ENCODE measurements at places on chromosomes 2 and 18.

GRCh38 chr2:26567534-26567933 is 73.6 kb downstream of the CIB4 start:
- DNase-seq = no peak

- no peak for DNase-seq
Observed at GRCh38 chr2:132276571-132276981, 114.8 kb upstream of the ANKRD30BL start.

- DNase-seq = no peak
Observed at GRCh38 chr2:9238591-9239326, 32.1 kb downstream of the ASAP2 start.

- no peak for DNase-seq
Observed at GRCh38 chr2:110804915-110805314, 72.5 kb downstream of the ACOXL start.

DNA sequence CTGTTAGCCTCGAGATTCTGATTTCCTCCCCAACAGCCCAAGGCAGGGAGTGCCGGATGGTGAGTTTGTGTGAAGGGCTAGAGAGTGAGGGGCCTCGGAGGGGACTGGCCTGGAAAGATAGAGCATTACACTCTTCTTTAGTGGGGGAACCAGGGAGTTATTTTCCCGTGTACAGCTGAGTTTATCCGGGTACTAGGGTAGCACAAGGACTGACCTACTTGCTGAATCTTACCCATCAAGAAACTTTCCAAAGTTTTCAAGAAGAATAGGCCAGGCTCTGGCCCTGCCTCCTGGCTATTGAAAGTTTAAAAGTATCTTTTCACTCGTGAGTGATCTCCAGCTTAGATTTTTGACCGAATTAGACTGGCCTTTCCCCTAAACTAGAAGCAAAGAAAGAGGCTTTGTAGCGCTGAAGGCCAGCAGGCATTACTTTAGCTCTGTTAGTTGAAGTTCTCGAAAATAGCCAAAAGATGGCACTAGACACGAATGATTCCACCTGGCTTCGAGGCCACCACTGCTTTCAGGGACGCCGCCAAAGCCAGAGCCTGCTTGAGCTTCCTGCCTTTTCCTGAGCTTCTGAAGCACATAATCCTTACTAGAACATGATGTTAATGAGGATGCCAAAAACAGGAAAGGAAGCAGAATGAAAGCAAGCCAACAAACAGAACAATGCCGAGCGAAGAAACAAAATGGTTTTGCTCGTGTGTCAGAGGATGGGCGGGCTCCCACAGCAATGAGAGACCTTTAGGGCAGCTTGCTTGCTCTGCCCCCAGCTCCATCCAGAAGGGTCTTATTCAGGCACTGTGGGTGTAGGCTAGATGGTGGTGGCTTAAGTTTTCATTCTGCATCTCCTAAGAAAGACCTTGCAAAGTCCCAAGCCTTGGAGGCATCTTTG is 55.8 kb downstream of the TSN start:
- DNase-seq = peak; percentile 53

GRCh38 chr2:157393348-157393747 is 50.5 kb downstream of the CYTIP start:
- no peak for DNase-seq

DNA sequence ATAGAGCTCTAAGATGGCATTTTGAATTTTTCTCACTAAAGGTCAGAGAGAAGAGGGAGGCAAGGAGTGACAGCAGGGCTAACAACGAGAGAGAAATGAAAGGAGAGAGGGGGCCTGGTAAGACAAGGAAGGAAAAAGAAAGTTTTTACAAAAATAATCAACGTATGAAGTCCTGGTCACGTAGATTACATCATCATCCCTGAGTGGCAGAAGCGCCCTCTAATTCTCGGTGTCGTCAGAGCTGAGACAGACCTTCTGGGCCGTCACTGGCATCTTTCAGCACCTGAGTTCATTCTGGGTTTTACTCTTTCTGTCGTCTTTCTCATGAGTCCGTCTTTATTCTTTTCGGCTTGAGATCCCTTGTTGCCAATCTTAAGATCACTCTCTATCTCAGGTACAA is 329.8 kb downstream of the ALK start:
- no peak for DNase-seq

DNA sequence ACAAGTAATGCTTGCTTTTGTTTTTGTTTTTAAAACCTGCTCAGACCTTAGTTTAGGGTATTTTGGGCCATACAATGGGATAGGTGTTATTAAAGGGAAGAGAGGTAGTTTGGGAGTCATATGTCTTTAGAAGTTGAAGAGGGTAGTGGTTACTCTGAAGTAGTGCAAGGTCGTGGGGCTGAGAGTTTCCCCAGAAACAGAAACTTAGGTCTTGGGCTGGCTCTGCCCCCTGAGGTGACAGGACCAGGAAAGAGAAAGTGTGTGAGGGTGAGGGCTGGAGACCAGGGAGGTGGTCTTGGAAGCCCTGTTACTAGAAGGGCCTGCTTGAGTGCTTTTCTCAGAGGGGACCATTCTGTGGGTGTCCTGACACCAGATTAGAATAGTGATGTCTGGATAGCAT is 500.5 kb upstream of the SPHKAP start:
- DNase-seq = no peak

DNA sequence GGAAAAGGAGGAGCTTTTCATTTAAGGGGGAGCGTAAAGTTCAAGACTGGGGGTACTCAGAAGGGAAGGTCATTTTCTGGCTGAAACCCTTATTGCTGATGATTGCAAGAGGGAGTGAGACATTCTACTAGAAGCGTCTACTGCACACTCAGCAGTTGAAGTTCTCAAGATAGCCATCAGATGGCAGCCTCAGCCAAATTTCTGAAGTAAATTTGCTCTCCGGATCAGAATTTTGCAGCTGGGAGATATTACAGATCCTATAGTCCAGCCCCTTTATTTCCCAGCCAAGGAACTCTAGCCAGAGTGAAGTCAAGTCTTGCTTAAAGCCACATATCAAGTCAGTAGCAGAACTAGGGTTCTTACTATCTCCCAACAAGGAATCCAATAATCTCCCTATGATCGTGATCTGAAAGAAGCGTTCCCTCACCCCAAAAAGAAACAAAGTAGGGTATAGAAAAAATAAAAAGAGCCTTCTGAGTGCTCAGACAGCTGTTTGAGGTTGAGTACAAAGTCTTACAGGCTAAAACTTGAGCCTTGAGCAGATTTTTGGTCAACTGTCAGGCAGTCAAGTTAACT is 24.0 kb downstream of the RAX start:
- peak; percentile 21 for DNase-seq

DNA sequence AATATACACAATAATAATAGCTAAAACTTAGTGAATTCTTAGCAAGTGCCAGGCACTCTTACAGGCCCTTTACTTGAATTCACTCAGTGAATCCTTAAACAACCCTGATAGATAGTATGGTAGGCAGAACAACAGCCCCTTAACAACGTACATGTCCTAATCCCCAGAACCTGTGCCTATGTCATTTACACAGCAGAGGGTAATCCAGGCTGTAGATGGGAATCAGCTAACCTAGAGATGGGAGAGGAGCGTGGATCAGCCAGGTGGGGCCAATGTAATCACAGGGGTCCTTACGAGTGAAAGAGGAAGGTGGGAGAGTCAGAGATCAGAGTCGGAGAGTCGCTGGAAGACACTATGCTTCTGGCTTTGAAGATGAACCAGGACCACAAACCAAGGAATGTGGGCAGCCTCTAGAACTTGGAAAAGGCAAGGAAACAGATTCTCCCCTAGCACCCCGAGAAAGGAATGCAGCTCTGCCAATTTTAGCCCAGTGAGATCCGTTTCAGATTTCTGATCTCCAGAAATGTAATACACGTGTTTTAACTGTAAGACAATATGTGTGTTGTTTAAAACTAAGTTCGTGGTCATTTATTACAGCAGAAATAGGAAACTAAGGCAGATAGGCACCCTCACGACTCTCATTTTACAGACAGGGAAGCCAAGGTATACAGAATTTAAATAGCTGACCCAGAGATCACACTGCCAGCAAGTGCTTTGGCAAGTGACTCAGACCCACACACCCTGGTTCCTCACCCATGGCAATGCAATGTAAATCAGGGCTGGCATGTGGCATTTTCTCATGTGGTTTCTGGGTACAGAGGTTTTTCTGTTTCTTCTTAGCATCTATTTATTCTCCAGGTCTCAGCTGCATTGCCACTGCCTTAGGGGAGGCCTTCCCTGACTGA is 68.9 kb downstream of the DOCK10 start:
- no peak for DNase-seq

- no peak for DNase-seq
Observed at GRCh38 chr2:226773291-226773690, 26.3 kb downstream of the IRS1 start.

GRCh38 chr2:240509667-240510512 is 47.9 kb downstream of the ANKMY1 start:
- DNase-seq = no peak

GRCh38 chr2:134372611-134373131 is 118.8 kb downstream of the MGAT5 start:
- DNase-seq = peak; percentile 25

DNA sequence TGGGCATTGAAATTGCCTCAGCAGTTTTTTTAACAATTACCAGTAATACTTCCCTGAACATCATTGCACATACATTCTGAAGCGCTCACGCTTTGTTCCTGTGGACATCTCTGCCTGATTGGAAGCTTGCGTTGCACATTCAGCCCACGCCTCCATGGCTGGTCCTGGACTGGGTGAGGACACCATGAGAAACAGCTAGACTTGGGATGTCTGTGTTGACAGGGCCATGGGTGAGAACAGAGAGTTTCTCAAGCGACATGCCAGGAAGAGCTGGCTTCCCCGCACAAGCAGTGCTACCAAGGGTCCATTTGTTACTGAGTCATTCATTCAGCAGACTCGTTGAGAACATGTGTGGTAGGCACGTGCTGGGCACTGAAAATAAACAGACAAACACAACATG is 166.3 kb downstream of the GBX2 start:
- DNase-seq = no peak

GRCh38 chr18:21489119-21489750 is 111.3 kb downstream of the ESCO1 start:
- peak; percentile 38 for DNase-seq

GRCh38 chr2:226001716-226002115 is 602.2 kb downstream of the NYAP2 start:
- no peak for DNase-seq

DNA sequence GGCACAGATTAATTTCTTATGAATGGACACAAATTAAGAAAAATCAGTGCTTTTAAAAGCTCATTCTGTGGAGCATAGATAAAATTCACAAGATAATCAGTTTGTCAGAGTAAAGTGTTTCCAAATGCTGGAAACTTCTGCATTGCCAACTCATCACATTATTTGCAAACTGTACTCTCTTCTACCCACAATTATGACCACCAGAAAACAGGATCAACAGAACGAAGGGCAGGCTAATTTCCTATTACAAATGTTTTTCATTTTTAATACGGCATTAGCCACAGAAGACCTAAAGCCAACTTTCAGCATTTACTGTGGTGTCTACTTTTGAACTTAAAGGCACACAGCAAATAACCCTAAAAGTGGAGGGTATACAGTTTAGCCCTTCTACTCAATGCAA is 6.0 kb downstream of the IRS1 start:
- DNase-seq = no peak

GRCh38 chr2:213119061-213119809 is 32.2 kb downstream of the IKZF2 start:
- DNase-seq = peak; percentile 3

GRCh38 chr18:63083555-63083954 is 236.0 kb downstream of the BCL2 start:
- DNase-seq = no peak

GRCh38 chr2:73821227-73821626 is 7.5 kb upstream of the STAMBP start:
- no peak for DNase-seq

DNA sequence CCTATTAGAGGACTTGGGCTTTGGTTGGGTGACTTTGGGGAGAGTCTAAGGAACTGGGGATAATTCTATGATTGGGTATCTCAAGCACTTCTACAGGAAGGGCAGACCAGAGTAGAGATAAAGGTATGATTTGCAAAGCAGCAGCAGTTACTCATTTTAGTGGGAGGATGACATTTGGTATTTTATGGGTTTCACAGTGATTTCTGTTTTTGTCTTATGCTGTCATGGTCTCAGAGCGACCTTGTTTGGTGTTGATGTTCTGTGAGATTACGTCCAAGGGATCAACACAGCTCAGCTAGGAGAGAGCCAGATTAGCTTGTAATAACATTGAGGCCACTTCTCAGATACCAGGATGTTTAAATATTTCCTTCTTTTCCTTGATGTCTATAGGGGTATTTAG is 18.2 kb downstream of the TTR start:
- DNase-seq = no peak

DNA sequence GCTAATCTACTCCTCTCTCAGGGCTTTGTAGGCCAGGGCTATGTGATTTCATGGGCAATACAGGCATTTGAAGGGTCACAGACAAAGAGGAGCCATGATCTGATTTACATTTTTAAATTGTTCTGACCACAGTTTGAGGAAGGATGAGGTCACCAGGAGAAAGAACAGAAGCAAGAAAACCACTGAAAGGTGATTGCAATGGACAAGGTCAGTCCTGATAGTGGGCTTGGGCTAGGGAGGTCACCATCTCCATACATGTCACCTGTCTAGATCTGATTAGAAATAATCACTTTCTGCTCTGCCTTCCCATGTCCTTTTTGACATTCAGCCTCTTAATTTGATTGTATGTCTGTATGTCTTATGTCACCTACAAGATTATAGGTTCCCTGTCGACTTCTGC is 248.9 kb upstream of the CWC22 start:
- no peak for DNase-seq

DNA sequence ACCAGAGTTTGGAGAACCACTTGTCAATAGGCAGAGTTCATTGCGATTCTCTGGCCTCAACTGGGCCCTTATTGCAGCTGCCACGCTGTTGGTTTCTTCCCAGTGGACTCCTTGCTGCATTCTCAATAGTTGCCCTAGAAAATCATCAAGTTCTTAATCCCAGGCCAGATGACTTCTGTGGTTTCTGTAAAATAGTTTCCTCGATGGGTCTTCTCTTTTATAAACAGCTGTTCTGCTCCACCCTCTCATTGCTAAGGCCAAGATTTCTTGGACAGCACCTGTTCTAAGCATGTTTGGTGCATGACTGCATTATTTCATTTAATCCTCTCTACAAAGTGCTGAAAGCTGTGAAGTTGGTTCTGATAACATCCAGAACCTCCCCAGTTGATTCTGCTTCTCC is 131.0 kb downstream of the BCL2L11 start:
- no peak for DNase-seq
